ENCODE measurements at places on chromosomes 11 and 22.

DNA sequence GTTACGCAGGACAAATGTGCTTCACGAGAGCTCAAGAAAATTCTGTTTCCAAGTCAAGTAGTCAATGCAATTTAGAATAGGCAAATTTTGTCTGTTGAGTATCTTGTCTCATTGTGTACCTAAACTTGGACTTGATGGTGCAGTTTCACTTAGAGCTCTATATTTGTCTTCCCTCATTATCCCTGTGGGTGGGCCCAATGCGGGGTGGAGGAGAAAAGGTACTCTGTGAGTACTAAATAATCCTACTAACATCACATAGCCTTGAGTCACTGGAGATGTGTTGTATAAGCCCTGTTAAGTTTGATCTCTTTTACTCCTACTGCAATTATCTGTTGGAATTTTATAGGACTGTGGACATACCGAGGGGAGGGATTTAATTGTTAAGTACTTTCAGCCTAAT lies 331.2 kb downstream of the METTL15 start:
- DNase-seq, result no peak

- DNase-seq, result no peak
These were observed 1.7 kb upstream of the ABTB2 start for GRCh38 chr11:34359548-34359891.

- DNase-seq, result no peak
These were observed 85.1 kb downstream of the ARHGAP8 start for GRCh38 chr22:44837481-44837880.

DNA sequence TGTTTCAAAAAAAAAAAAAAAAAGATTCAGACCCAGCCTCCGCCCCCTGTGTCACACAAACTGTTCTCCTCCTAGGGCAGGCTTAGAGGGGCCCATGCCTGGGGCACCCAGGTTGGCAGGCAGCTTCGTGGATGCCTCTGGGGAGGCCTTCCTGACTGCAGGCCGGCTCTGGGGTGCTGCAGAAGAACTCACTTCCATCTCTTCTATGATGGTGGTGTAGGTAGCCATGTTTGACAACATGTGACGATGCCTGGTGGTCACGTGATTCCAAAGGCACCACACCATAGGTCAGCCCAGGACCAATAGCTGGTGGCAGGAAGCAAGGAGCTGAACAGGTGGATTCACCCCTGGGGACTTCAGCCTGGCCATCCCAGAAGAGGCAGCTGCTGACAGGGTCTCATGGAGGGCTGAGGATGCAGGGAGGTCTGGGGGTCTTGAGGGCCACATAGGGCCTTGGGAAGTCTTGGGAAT lies 24.1 kb upstream of the CELSR1 start:
- no peak for DNase-seq

GRCh38 chr22:21446128-21446826 lies 20.9 kb upstream of the TMEM191C start:
- DNase-seq, result no peak

GRCh38 chr22:46863794-46864193 lies 101.3 kb downstream of the TBC1D22A start:
- no peak for DNase-seq

DNA sequence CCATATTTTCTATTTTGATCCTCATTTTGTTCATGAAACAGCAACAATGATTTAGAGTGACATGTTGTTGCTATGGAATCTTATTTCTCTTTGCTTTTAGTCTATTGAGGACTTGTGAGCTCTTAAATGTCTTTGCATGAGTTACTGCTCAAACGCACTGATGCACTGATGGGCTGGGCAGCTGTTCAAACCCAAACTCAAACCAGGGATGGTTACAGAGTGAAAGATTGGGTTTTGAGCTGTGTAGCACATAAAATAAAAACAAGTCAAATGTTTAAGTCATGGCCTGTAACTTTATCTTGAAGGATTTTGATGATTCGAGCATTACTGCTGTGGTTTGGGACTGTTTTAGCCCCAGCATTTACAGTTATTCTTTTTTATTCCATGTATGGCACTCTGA lies 20.1 kb upstream of the NCAM1 start:
- no peak for DNase-seq

- no peak for DNase-seq
These were observed 26.8 kb downstream of the POU2AF1 start for GRCh38 chr11:111352231-111352746.

GRCh38 chr11:94007906-94008305 lies 13.2 kb upstream of the HEPHL1 start:
- no peak for DNase-seq

GRCh38 chr11:65218446-65218845 lies 36.7 kb downstream of the CAPN1 start:
- no peak for DNase-seq

DNA sequence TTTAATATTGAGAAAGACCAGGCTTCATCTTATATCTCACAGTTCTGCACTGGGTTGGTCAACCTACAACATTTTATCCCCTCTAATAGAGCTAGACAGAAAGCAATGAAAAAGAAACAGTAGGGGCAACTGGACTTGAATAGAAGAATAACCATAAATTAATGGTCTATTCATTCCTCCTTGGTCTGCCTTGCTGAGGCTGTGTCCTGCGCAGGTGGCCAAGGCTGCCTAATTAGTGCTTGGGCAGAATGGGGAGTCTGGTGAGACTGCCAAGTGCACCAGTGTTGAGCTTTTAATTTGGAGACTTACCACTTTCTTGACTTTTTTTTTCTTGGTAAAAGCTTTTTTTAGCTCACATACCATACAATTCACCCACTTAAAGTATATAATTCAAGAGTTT lies 35.0 kb upstream of the SPON1 start:
- no peak for DNase-seq

- DNase-seq, result no peak
These were observed 346 bp downstream of the PPFIBP2 start for GRCh38 chr11:7514099-7514591.

GRCh38 chr11:70010774-70011173 lies 67.3 kb upstream of the ANO1 start:
- DNase-seq, result no peak

GRCh38 chr11:14446701-14447169 lies 52.9 kb downstream of the COPB1 start:
- DNase-seq, result no peak

- DNase-seq, result no peak
These were observed 6.3 kb downstream of the ZDHHC5 start for GRCh38 chr11:57674251-57674650.

GRCh38 chr11:128697645-128698174 lies 3.8 kb downstream of the FLI1 start:
- no peak for DNase-seq

GRCh38 chr11:115721296-115721995 lies 217.2 kb upstream of the CADM1 start:
- no peak for DNase-seq

- peak; percentile 6 for DNase-seq
These were observed 97.3 kb upstream of the AKIP1 start for GRCh38 chr11:8813658-8814057.

- DNase-seq, result peak; percentile 68
These were observed 553 bp downstream of the PATZ1 start for GRCh38 chr22:31345331-31346254.

GRCh38 chr22:22110548-22111266 lies 128.1 kb upstream of the TOP3B start:
- DNase-seq, result no peak

DNA sequence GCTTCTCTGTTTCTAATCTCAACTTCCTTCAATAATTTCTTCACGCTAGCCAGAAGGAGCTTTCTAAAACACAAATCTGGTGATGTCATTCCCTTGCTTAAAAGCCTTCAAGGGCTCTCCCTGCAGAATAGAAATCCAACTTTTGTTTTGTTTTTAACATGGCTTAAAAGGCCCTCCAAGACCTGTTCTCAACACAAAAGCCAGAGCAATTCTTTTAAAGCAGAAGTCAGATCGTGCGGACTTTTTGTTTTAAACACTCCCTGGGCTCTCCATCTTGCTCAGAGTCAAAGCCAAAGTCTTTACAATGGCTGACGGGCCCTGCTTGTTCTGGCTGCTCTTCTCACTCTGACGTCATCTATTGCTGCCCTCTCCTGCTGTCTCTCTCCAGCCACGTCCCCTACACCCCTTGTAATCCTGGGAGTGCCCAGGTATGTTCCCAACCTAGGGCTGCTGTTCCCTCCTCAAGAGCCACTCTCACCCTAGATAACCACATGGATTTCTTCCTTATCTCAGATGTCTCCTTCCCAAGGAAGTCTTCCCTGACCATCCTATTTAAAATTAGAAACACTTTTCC lies 22.5 kb downstream of the TECTA start:
- no peak for DNase-seq

DNA sequence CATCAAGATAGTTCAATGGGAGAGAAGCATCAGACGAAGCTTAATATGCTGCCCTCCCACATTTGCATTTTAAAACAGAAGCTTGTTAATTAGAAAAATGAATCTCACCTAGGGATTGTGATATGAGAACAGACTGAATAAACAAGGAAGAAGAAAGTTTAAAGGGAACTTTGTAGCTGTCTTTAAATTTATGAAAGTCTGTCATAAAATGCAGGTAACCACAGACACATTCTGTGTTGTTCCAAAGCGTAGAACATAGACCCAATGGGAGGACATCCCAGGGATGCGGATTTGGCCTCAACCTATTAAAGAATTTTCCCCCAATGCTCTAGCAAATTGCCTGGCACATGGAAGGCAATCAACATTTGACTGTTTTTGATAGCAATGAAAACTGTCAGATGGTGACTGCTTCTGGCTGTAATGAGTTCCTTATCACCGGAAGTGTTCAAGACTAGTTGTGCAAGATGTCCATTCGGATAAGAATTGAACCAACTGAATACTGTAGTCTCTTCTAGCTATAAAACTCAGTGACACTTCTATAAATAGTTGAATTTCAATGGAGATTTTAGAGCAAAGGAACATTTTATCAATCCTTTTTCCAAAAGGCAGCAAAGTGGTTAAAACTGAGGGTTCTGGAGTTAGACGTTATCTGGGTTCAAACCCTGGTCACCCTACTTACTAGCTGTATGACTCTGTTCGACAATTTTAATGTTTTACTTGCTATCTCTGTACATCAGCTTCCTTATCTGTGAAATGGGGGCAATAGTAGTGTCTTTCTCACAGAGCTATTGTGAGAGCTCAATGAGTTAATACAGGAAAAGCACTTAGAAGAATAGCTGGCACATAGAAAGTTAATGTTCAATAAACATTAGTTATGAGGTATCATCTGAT lies 64.9 kb downstream of the LIF start:
- no peak for DNase-seq

- no peak for DNase-seq
These were observed 4.4 kb downstream of the TRIOBP start for GRCh38 chr22:37701141-37701786.

DNA sequence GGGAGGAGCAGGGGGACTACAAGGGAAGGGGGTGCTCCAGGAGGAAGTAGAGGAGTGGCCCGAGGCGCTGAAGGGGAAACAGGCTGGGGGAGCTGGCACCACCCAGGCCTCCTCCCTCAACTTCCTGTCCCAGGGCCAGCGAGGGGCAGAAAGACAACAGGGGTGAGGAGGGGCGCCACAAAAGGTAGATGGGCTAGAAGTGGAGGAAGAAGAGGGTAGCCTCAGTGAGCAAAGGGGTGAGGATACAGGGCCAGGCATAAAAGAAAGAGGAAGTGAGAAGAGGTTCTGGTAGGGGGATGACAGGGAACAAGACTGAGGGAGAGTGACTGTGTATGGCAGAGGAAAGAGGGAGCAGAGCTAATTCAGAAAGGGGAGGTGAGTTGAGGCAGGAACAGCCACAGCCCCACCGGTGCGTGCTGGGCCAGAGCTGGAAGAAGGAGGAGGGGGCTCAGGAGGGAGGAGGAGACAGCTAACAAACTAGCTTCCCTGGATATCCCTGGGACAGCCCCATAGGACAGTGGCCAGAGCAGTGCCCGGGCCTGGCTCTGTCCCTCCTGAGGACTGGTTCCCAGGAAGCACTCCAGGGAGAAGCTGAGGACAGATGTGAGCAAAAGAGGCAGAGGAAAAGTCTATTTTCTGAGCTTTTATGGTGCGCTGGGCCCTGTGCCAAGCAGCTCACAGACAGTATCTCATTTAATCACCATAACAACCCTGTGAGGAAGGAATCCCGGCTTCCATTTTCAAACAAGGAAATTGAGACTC lies 8.5 kb downstream of the DCHS1 start:
- no peak for DNase-seq

- DNase-seq, result no peak
These were observed 165.1 kb downstream of the MSANTD4 start for GRCh38 chr11:105856954-105857353.

DNA sequence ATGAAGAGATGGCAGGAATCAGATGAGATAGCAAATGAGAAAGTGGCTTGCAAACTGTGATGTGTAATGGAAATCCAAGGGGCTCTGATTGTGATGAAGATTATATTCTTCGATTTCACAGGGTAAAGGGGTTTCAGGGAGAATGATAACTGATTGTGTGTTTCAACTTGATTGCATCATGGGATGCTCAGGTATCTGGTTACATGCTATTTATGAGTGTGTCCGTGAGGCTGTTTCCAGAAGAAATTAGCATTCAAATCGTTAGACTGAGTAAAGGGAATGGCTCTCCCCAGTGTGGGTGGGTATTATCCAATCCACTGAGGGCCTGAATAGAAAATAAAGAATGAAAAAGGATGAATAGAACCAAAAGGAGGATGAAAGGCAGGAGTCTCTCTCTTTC lies 278.7 kb upstream of the LARGE1 start:
- DNase-seq, result no peak

DNA sequence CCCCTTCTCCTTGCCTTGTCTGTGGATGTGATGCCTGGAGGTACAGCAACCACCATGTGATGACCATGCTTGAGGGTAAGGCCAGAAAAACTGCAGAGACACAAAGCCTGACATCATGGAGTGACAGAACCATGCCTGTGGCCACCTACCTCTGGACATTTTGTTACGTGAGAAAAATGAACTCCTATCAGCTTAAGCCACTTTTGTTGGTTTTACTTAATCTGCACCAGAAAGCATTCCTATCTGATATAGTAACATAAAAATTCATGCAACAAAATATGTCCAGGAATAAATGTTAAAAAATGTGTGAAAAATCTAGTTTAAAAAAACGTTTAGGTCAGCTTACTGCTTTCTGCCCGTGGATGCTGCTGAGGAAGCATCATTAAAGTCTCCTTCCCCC lies 42.6 kb upstream of the P4HA3 start:
- no peak for DNase-seq

GRCh38 chr11:36292311-36292722 lies 3.1 kb upstream of the COMMD9 start:
- DNase-seq, result no peak

- DNase-seq, result no peak
These were observed at the start of gene TUBA8 for GRCh38 chr22:18110194-18110953. TSS of gene TUBA8 (plus strand) at chr22:18110809. CDS start at chr22:18110866, 57 bp downstream.

Measured in NCI-H2107 (cell line).